Midbrain (tissue), 1 donor: ENCODE measurements at places on chromosomes 11 and 22.

DNA sequence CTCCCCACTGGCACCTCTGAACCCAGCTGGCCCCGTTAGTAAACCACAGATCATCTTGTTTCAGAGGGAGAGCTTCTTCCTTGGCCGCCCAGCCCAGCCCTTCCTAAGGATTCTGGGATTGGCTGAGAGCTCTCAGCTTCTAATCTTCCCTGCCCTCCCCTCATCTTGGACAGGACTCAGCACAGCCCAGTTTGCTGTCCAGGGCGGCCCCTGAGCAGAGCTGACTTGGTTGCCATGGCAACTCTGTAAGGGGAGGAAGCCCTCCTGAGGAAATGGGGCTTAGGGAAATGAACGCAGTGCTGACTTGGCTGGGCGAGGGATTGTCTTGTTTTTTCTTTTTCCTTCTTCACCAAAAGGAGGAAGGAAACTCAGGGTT is 4.6 kb downstream of the APOL4 start:
- DNase-seq: peak; percentile 6

DNA sequence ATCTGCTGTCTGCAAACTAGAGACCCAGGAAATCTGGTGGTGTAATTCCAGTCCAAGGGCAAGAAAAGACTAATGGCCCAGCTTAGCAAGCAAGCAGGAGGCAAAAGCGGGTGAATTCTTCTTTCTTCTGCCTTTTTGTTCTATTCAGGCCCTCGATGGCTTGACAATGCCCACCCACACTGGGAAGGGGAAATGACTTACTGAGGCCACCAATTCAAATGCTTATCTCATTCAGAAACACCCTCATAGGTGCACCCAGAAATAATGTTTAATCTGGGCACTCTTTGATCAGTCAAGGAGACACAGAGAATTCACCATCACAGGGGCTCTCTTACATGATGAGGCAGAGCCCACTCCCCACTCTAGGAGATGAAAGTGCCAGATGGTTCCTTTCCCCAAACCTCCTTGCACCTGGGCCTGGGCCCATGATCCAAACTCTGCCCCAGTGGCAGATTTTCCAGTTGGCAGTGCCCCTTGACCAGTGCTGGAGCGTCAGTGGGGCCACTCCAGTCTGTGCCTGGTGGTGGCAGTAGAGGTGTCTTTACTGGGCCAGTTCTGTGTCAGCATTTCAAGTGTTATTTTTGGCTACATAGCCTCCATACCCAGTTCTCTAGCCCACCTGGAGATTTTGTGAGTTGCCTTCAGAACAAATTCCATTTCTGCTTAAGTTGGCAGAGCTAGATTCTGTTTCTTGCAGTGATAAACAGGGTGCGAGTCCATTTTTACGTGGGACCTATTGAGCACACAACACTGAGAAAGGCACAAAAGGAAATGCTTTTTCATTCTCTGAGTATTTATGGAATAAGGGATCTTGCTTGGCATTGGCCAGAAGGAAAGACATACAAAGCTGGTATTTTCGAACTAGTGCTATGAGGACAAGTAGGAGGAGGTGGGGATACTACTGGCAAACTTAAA is 7.5 kb downstream of the ELMOD1 start:
- no peak for DNase-seq

DNA sequence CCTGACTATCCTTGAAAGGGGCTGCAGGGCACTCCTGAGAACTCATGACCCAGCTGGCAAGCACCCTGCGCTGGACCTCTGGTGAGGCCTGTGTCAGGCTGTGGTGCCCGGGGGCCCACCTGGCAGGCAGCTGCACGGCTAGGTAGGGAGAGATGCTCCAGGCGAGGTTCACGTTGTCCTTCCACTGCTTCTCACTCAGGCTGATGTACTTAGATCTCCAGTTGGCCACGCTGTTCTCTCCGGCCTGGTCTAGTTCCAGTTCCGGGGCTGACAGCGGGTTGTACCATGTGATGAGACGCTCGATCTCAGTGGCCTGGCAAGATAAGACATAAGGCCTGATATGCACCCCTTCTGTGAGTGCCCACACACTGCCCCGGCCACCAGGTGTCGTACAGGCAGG is 44.7 kb upstream of the SERPIND1 start:
- DNase-seq: no peak

DNA sequence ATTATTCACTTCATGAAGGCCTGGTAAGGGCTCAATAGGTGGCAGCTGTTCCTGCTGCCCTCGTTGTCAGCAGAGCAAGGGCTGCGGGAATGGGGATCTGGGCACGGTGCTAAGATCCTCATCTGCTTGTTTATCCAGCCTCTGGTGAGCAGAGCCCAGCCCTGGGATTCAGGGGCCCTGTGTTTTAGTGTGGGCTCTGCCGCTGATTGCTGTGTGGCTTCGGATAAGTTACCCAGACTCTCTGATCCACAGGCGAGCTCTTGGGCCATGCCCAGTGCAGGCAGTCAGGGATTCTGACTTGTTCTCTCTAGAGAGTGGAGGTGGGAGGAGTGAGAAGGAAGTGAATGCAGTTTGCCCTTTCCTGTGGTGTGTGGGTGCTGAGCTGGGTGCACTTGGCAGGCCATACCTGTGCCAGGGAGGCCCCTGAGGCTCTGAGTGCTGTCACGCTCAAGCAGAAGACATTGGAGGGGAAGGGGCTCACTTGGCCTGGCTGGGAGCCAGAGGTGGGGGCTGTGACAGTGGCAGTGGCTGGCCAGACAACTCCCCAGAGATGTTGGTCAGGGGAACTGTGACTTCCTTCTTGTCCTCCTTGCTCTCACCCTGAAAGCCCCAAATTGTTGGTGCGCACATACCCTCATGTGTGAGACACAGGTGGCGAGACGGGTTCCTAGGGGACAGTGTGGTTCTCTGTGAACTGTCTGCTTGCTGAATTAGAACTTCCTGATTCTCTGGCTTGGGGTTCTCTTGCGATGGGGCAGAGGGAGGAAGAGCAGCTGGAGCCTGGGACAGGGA is 43.7 kb downstream of the CD82 start:
- no peak for DNase-seq

DNA sequence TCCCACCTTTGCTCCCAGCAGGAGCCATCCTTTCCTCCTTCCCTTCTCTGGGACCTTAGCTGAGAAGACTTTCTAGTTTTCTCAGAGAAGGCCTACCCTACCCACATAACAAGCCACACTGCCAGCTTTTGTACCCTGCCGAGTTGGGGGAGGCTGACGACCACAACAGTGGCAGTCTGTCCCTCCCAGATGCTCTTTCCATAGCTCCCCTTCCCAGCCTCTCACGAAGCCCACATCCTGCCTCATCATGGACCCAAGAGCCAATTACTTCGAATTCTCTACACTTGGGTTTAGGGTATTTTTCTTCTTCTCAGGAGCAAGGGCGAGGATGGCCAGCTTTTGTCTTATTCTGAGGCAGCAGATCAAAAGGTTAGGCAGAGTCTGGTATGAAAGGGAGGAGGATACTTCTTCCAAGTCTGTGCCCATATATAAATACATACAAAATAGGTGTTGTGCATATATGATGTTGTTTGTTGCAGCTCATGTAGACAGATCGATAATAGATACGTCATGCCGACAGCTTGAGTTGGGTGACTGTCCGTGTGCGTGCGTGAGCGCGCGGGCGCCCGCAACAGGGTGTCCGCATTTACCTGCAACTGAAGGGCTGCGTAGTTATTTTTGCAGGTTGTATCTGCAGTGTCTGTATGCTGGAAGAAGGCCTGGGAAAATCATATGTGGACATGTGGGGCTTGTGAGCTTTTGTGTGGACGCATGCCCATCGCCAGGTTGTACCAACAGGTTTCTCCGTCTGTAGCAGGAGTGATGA is 846 bp upstream of the NRGN start:
- DNase-seq: no peak

DNA sequence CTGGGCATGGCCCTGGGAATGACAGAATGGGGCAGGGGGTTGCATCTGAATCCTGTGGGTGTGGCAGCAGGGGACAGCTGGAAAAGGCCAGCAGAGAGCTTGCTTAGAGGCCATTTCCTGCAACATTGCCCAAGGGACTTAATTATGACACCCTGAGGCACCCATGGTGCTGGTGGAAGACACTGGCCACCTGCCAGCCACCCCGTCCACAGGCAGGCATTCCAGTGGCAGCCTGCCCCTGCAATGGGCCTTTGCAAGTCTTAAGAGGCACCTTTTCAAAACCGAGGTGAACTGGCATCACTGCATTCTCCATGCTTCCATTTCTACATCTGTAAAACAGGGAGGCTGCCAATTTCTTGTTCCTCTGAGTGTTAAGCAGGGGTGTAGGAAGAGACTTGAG is 21.6 kb upstream of the SUSD2 start:
- no peak for DNase-seq

DNA sequence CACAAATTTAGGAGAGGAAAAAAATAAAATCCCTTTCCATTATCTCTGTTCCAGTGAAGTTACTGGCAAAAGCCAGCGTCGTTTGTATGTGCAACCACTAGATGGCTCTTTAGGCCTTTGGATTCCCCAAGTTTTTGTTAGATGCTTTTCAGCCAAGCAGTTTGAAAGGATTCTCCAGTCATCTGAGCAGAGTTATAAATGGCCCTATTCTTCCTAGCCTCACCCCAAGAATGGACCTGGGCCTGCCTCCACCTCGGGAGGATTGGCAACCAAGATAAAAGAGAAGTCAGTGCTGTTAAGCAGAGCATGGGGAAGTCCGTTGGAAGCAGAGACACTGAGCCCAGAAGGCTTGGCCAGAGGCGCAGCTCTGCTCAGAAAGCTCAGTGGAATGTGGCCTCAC is 15.4 kb downstream of the FAM181B start:
- peak; percentile 92 for DNase-seq

GRCh38 chr11:63530021-63530420 is 6.6 kb upstream of the PLAAT4 start:
- peak; percentile 74 for DNase-seq

DNA sequence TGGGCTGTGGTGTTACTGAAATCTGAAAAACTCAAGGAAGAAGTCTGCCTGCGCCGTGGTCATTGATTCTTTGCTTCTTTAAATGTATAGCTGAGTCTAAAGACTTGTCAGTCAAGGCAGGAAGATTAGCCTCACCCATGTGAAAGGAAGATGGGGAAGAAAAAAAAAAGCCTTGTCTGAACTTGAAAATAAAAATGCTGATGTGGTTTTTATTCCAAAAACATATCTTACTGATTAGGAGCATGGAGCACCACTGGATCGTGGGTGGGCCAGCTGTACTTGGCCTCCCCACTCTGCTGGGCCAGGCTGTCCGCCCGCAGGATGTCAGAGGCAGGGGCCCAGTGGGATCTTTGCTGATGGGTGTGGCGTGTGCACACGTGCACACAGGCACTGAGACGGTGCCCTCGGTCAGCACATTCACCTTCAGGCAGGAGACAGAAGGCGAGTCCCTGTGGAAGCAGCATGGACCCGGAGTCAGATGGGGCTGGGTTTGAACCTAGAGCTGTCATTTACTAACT is 111.9 kb downstream of the WNT7B start:
- DNase-seq: no peak

- DNase-seq: no peak
These were observed 815.9 kb downstream of the KCNA4 start for GRCh38 chr11:29200791-29201562.

DNA sequence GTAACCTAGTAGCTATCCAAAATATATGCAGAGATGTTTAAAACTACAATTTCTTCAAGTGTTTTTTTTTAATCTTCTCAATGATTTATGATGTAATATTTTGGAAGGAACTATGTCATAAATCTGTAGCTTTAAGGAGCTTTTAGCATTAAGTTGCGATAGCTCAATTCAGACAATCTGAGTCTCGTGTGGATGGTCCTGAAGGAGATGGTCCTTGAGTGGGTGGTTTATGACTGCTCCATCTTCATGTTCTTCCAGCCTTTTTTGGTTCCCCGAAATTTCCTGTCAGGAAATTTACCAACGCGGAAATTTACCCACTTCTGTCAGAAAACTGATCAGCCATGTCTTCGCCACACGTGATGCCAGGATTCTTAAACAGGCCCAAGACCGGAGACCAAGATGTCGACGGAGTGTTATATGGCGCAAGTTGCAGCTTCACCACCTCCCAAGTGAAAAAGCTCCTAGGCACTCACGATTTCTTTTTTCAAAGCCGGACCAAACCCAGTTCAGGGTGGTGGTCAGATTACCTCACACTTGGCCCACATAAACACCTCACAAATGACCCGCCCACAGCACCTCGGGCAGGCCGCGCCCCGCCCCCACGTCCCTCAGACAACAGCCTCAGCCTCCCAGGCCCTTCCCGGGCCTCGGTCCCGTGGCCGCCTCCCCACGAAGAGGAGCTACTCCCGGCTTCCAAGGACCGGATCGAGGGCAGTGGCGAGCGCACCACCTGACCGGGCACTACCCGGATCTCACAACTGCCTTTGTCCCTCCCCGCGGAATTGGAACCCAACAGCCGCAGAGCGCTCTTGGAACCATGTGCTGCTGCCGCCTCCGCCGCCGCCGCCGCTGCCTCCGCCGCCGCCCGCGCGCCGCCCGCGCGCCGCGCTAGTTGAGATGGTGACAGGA is at the start of gene MORC2:
MORC2 (minus strand) TSS at position 760 of the 909 bp plus-strand sequence. CDS start 885 bp downstream, outside the sequence.
- peak; percentile 68 for DNase-seq

GRCh38 chr11:36264973-36265344 is 24.3 kb downstream of the COMMD9 start:
- no peak for DNase-seq

DNA sequence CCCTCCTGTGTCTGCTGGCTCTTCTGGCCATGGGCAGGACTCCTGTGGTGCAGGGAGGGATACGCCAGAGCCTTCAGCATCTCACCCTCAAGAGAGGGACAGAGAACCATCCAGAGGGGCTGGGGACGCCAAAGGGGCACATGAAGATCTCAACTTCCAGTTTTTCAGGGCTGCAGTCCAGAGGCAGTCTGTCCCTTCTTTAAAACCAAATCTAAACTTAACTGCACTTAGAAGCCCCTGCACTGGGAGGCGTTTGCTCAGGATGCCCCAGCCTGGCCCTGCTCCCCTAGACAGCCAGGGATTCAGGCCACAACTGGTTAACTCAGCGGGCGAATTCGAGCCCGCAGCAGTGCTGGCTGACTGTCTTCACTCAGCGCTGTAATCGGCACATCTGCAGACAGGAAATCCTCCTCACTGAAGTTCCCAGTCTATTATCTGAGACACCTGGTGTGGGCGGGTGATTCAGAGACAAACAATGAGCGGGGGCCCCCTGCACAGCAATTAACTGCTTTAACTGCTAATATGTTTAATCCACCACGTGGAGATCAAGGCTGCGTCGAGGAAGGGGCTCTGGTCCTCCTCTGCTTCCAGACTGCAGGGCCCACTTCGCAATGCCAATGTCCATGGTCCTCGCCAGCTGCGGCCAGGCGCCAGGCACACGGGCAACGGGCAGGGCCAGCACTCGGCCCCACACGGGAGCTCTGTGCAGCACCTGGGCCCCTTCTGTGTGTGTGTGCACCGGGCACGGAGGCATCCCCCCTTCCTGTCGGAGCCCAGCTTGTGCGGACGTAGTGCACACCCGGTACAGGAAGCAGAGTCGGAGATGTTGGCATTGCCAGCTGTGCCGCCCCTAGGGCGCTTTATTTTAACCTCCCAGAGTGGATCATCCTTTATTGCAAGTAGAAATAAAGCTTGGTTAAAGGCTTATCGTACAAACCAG is 36.9 kb upstream of the GNB1L start:
- no peak for DNase-seq
